Fibroblast of lung (primary cell): ENCODE measurements at places on chromosomes 11 and 22. TPM values are rescaled to one million over a fixed set of nuclear protein-coding genes. Genes with fewer than 3 reads are reported as not detected.

Gene FOLR2
- not detected in 2 replicates for total RNA-seq

Gene WNT11
- 0.33 and 0.51 TPM in 2 replicates for total RNA-seq

Gene SYCE3
- total RNA-seq, result 0.33 TPM in 1 of 2 replicates, not detected in the other

Gene FZD4
- 11.8 and 15.7 TPM in 2 replicates for total RNA-seq

Gene TP53AIP1
- not detected in 2 replicates for total RNA-seq

Gene STIP1
- total RNA-seq, result 96.3 and 98.8 TPM in 2 replicates

Gene MAJIN
- total RNA-seq, result not detected in 2 replicates

Gene DLAT
- total RNA-seq, result 26.2 and 33.9 TPM in 2 replicates

Gene KDM4D
- total RNA-seq, result 0.50 and 0.51 TPM in 2 replicates

Gene MMP1
- total RNA-seq, result 28.5 and 489 TPM in 2 replicates

Gene MS4A12
- not detected in 2 replicates for total RNA-seq

Gene POLD3
- total RNA-seq, result 9.1 and 12.8 TPM in 2 replicates

Gene KCTD17
- 19.3 and 19.5 TPM in 2 replicates for total RNA-seq

Gene OR5T2
- total RNA-seq, result not detected in 2 replicates

Gene PDGFB
- total RNA-seq, result under 0.01 TPM in 1 of 2 replicates, not detected in the other

Gene MS4A6E
- total RNA-seq, result not detected in 2 replicates

Gene CD3D
- total RNA-seq, result not detected in 2 replicates

Gene TMEM191C
- total RNA-seq, result 0.51 and 2.6 TPM in 2 replicates

Gene OR52I1
- total RNA-seq, result not detected in 2 replicates

Gene TAF10
- 61.9 and 77.8 TPM in 2 replicates for total RNA-seq

Gene KCNK4
- under 0.01 TPM in 1 of 2 replicates, not detected in the other for total RNA-seq

Gene DGCR6
- 0.51 and 0.83 TPM in 2 replicates for total RNA-seq

Gene MN1
- total RNA-seq, result 1.0 and 7.4 TPM in 2 replicates

Gene TYR
- total RNA-seq, result not detected in 2 replicates

Gene RAB3IL1
- 13.4 TPM in 2 replicates for total RNA-seq

Gene ACTN3
- total RNA-seq, result under 0.01 TPM in 1 of 2 replicates, not detected in the other

Gene ASPHD2
- 1.5 and 1.7 TPM in 2 replicates for total RNA-seq

Gene PATE2
- total RNA-seq, result 0.17 TPM in 1 of 2 replicates, not detected in the other

Gene OR8D1
- not detected in 2 replicates for total RNA-seq

Gene OR8J1
- not detected in 2 replicates for total RNA-seq

Gene ANO3
- 1.0 and 5.1 TPM in 2 replicates for total RNA-seq

Gene ANO5
- 0.77 and 4.1 TPM in 2 replicates for total RNA-seq

Gene ATF4
- total RNA-seq, result 555 and 646 TPM in 2 replicates

Gene BAIAP2L2
- total RNA-seq, result 0.26 and 0.83 TPM in 2 replicates

Gene IGHMBP2
- 7.7 and 8.6 TPM in 2 replicates for total RNA-seq

Gene RFPL1
- total RNA-seq, result not detected in 2 replicates

Gene THRSP
- total RNA-seq, result under 0.01 TPM in 1 of 2 replicates, not detected in the other

Gene FOXR1
- not detected in 2 replicates for total RNA-seq
